Colonic mucosa (tissue), 4 donors: ENCODE measurements at places on chromosomes 3 and 15. TPM values are rescaled to one million over a fixed set of nuclear protein-coding genes. Genes with fewer than 3 reads are reported as not detected.
A peak's percentile ranks its signal among the peaks of the same experiment; 100 is the strongest.

GRCh38 chr3:190718097-190718496 is 144.4 kb downstream of the GMNC start:
- DNase-seq = no peak

DNA sequence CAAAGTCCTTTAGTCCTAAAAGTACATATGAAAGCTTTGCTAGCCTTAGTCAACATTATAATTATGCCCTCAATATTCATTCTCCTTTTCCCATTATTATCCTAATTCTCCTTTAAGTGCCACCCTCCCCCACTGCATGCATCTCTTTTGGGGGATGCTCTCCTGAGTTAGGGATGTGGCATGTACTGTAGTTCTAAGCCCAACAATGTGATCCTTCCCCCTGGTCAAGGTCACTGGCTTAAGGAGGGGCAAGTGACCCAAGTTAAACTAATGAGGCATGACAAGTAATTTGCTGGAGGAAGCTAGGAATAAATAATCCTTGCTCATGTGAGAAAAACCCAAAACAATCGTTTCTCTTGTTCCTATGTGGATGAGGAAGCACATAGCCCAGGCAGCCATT is 343.9 kb upstream of the SUCLG2 start:
- DNase-seq = no peak

GRCh38 chr3:86887876-86888275 is 103.1 kb downstream of the VGLL3 start:
- no peak for DNase-seq

DNA sequence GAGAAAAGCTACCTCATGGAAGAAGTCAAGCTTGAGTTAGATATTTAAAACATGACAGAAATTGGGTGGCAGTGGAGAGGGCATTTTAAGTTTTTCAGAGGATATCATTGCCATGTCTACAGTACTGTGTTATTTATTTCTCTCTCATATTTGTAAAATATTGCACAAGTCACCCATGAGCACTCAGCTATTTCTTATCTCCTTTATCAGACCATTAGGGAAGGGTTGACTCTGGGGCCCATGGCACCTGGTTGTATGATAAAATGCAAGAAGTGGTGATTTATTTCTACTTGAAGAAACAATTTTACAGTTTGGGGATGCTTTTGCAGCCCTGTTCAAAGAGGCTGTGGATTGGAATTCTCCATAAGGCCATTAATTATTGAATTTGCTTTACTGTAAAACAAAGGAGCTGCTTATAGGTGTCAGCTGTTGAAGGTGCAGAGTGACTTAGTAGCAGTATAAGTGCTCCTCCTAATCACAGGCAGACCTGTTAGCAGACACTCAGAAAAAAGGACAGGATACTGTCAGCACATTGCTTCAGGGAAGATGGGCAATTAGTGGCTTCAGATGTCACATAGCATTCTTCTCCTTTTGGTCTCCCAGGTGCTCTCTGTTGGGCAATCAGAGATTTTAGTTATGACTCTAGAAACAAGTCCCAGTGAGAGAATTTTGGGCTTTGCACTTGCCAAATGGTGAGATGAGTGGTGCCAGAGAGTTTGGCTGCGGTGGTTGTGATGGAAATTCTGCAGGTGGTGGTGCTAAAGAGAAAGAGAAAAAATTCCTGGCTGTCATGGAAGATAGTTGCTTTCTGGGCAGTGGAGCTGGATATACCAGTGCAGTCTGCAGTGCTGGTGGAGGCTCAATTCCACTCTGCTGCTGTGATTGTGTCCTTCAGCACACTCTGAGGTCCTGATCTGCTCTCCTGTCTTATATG is 129.7 kb upstream of the ROPN1 start:
- DNase-seq = no peak

GRCh38 chr3:44477312-44478030 is at the start of gene ZNF445:
Gene ZNF445 (minus strand): TSS chr3:44477670. CDS start chr3:44455549, 22,121 bp downstream.
- DNase-seq = peak; percentile 80

- no peak for DNase-seq
Observed at GRCh38 chr15:63332367-63333124, 49.1 kb downstream of the CA12 start.

DNA sequence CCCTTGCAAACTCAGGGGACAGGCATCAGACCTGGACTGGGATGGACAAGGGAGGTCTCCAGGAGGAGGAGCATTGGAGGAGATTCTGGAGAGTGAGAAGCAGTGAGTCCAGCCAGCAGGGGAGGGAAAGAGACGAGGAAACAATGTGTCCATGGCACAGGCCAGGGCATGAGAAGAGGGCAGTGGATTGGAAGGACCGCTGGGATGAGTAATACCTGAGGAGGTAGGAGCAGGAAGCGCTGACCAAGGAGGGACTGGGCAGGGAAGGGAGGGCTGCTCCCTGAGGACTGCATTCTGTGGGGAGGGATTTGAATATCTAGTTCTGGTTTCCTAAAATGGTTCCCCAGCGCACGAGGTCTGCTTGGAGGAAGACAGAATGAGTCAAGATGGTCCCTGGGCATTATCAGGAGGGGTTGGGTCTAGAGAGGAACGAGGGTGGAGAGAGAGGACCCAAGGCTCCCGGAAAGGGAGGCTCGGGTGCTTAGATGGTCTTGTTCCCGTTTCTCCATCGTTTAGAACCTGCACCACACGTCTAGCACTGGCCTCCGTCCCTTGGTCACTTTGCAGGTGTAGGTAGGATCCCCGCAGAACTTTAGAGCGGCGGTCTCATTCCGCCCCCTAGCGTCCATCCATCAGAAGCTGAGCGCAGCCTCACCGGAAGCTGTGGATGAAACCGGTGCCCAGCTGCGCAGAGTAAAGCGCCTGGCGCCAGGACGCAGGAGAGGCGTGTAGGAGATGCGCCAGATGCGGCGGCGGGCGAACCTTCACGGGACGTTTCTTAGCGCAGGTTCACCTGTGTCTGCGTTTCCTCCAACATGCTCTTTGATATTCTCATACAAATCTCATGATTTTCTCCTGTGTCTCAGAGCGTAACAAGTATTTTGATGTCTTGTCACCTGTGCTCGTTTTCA is 190.7 kb upstream of the NDN start:
- peak; percentile 58 for DNase-seq

- no peak for DNase-seq
Observed at GRCh38 chr3:186303965-186304364, 58.1 kb downstream of the DGKG start.

- DNase-seq = peak; percentile 87
Observed at GRCh38 chr3:131502530-131503319, at the start of gene MRPL3. Gene MRPL3 (minus strand): TSS chr3:131502971. CDS start chr3:131502821, 150 bp downstream.

Gene CYP8B1
- not detected for total RNA-seq
